ENCODE measurements at places on chromosomes 11 and 22.
A peak's percentile ranks its signal among the peaks of the same experiment; 100 is the strongest.

DNA sequence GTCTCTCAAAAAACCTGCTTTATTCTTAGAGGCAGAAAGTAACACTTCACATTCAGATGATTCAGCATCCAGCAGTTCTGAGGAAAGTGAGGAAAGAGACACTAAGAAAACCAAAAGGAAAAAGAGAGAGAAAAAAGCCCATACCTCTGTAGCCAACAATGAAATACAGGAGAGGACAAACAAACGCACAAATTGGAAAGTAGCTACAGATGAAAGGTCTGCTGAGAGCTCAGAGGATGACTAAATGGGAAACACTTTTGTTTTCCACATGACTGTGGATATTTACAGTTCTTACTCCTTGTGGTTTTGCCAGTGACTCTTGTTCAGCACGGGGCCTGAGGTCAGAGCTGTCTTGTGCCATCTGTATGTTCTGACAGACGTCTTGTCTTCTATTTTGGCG, 3.8 kb downstream of the TIMM8B start:
- no peak for DNase-seq

DNA sequence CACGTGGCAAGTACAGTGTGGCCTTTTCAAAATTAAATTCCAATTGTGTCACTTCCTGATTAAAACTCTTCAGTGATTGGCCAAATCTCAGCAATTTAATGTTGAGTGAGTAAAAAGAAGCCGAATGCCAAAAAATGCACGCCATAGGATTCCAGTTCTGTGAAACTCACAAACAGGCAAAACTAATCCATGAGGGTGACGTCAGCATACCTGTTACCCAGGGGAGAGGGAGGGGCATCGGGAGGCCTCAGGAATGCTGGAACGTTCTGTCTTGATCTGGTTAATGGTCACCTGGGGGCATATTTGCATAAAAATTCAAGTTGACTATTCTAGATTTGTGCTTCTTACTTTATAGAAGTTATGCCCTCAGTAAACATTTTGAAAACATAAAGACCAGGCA, 39.9 kb upstream of the RAB1B start:
- DNase-seq = no peak

GRCh38 chr22:17164392-17165024, 5.4 kb upstream of the HDHD5 start:
- DNase-seq = peak; percentile 36

DNA sequence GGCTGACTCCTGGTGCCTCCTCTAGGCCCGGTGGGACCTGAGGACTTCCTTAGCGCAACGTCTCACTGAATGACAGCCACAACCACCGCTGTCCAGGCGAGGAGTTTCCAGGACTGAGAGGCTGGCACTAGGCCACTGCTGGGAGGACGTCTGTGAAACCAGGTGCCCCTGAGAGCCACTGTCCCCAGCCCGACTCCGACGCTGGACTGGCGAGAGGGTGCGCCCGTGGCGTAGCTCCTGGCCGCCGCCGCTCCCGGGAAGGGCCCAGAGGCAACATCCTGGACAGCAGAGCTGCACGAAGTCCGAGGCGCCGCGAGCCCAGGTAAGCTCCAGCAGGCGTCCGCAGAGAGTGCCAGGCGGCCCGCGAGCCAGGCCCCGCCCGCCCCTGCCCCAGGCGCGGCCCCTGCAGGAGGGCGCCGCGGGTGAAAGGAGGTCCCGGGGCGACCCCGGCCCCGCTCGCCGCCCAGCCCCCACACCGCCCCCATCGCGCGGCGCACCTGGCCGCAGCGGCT, 525 bp downstream of the DGCR2 start:
- DNase-seq = peak; percentile 80

- DNase-seq = no peak
These were observed 61.6 kb upstream of the PPARA start for GRCh38 chr22:46088541-46089311.

- DNase-seq = no peak
These were observed 158.8 kb downstream of the FAT3 start for GRCh38 chr11:92383430-92383829.

- DNase-seq = no peak
These were observed 20.4 kb upstream of the LYVE1 start for GRCh38 chr11:10588904-10589303.

DNA sequence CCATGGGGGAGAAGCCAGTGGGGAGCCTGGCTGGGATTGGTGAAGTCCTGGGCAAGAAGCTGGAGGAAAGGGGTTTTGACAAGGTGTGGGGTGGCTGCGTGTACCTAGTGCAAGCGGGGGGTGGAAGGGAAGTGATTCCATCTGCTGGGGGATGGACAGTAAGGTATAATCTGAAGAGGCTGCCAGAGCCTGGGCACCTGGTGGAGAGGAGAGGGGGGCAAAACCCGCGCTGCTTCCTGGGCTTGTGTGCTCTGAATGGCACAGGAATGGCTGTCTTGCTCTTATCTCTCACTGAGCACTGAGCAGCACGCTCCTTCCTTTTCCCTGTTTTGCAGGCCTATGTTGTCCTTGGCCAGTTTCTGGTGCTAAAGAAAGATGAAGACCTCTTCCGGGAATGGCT, 988 bp downstream of the BANF1 start:
- no peak for DNase-seq

DNA sequence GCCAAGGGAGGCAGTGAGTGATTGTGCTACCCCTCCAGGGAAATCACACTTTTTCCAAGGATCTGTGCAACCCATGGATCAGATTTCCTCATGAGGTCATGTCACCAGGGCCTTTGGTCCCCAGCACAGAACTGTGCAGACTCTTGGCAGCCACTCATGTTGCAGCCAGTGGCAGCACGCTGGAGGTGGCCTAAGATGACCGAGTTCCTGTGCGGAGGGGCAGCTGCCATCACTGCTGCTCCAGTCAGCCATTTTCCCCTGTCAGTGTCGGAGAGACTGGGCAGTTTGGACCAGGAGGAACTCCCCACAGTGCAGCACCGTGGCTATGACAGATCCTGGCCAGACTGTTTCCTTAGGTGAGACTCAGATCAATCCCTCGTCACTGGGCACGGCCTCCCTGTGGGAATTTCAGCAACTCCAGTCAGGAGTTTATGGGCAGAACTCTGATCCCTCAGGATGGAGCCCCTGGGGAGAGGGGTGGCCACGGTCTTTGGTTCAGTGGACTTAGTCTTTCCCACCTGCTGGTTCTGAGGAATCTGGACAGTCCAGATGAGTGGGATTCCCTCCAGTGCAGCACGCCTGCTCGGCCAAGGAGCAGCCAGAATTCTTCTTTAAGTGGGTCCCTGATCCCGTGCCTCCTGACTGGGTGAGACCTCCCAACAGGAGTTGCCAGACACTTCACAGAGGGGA, 194.6 kb upstream of the CARD18 start:
- no peak for DNase-seq

GRCh38 chr11:46492532-46492931, 101.0 kb upstream of the CHRM4 start:
- DNase-seq = no peak

- no peak for DNase-seq
These were observed 11.0 kb downstream of the OR51E1 start for GRCh38 chr11:4654635-4655369.

GRCh38 chr11:44470854-44471253, 94.6 kb upstream of the CD82 start:
- DNase-seq = no peak

DNA sequence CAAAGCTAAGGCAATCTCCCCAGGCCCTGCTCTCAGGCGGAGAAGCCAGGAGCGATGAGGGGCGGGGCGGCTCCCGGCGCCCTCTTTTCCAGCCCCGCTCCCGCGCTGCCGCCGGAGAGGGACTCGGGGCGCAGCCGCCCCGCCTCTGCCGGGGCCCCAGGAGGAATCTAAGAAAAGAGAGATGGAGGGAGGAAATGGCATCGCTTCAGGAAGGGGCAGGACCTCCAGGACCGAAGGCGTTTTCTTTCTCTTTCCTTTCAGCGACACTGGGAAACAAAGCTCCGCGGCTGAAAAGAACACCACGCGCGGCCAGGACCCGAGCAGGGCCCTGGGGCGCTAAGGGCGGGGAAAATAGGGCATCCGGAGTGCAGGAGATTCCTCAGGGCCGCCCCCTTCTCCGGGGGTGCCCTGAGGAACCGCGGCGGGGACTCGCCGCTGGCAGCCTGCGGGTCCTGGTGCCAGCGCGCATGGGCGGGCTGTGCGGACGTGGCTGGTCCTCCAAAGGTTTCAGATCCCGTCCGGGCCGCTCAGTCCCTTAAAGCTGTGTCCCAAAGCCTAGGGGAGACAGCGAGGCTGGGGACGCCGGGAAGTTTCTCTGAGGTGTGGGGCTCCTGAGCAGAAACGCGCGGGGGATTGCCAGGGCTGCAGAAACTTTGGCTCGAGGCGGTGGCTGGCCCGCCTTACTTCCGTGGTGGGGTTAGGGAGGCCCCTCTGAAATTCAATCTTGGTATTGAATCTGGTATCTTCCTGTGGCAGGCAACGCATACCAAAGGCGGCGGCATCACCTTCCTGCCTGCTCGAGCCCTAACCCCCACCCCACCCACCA, 2.8 kb upstream of the BSX start:
- DNase-seq = no peak

GRCh38 chr11:62980133-62980760, 4.5 kb downstream of the SLC22A6 start:
- DNase-seq = peak; percentile 47

GRCh38 chr11:109237636-109238035, 184.4 kb upstream of the C11orf87 start:
- no peak for DNase-seq

DNA sequence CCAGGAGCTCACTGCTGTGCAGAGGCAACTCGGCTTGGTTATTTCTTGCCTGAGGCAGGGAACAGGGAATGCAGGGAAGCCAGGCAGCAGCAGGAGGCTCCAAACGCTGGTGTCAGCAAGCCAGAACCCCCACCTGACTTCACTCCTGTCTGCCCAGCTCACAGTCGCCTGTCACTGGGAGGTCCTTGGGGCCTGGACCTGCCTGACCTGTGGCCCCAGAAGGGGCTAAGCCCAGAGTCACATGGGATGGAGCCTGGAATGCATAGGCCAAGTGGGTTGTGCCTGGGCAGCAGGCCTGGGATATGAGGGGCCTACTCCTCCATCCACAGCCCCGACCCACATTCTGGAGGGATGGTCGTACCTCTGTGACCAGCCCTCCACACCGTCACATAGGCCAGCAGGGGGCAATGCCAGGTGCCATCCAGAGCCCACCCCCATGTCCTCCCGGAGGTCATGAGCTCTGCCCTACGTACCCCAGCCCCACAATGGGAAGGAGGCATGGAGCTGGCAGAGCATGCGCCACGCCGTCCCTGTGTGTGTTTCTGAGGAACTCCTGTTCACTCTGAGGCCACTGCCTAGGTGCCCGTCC, 5.2 kb downstream of the RASSF7 start:
- DNase-seq = no peak

GRCh38 chr11:8773916-8774539, 91.4 kb downstream of the RPL27A start:
- DNase-seq = no peak

- DNase-seq = peak; percentile 11
These were observed 9.0 kb downstream of the MCAM start for GRCh38 chr11:119307974-119308373.

DNA sequence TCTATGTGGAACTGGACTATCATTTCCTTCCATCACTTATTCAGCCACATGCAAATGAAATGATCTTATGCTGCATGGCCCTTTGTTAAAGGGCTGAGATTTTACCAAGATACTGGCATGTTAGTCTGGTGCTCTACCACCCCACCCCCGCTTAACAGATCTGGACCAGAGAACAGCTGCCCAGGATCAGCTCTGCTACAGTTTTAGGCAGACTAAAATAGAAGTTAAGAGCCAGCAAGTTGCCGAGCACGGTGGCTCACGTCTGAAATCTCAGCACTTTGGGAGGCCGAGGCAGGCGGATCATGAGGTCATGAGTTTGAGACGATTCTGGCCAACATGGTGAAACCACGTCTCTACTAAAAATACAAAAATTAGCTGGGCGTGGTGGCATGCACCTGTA, 4.6 kb downstream of the DDB1 start:
- no peak for DNase-seq

DNA sequence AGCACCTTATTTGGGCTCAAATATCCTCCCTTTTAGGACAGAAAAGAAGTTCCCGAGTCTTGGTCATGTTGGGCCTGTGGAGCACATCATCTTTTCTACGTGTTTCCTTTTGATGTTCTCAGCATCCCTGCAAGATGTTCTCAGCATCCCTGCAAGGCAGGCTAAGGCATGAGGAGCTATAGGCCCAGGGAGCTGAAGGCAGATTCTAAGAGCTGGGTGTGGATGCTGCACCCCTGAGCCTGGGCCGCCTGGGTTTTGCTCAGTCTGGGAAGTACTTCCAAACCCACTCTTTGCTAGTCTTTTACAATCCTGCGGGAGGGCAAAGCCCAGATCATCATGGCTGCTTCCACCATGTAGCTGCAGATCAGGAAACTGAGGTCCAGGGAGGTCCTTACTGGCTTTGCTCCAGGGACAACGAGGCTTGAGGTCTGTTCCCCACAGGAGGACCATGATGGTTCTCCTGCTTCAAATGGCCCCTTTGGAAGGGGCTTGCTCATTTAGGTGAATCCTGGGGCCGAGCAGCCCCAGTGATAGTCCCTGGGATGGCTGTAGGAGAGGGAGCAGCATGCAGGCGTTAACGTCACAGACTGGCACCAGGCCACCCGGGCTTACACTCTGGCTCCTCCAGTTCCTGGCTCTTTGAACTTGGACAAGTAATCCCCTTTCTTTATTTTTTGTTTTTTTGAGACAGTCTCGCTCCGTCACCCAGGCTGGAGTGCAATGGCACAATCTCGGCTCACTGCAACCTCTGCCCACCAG, 10.6 kb downstream of the LRRC75B start:
- no peak for DNase-seq

GRCh38 chr22:42708417-42708816, 12.3 kb downstream of the A4GALT start:
- no peak for DNase-seq

DNA sequence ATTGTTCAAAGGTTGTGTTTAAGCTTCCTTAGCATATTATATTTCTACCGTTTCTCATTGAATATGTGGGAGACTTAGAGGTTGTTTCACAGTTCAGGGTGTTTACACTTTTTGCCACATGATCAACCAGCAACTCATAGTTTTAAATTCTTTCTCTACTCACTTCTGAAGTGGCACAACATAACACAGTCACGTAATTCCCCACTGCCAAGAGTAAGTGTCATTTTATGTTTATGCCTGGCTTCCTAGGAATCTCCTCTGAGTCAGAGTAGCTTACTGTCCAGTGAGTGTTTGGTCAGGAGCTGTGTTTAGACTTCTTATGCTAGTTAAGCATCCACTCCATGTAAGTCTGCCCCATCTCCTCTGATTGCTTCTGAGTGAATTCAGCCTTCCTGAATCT, 520.8 kb upstream of the KIRREL3 start:
- no peak for DNase-seq

DNA sequence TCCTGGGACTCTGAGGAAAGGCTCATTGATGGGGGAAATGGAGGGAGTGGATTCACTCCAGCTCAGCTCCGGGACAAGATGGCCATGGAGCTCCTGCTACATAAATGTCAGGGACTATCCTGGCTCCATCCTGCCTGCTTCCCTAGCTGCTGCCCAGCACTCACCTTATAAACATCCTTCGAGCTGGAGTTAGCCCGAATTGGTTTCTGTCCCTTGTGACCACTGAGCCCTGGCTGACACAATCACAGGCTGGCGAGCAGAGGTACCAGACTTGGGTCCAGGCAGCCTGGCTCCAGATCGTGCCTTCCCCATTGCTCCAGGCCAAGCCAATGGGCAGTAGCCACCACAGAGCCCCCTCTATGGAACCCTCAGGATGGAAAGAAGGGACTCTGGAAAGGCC, 77.6 kb downstream of the FDX1 start:
- DNase-seq = no peak
